MV-4-11 (cell line): ENCODE measurements at places on chromosomes 6 and 20.

DNA sequence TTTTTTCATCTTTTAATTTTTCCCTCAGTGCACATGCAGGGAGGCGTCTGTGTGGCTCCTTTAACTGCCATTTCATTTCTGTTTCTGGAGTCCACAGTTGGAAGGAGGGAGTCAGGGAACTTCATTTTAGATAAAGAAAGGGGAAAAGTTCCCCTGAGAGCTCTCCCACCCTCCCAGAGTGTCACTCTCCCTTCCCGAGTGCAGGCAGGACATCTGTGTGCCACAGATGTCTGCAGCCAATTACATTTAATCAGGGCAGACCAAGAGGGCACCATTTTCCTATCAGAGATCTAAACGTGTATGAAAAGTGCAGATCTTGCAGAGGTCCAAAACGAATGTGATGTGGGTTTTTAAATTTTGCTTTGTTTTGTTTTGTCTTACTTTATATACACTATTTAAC is 96.6 kb downstream of the PXDC1 start:
- no peak for DNase-seq

GRCh38 chr20:37565134-37565811 is 37.6 kb upstream of the BLCAP start:
- no peak for DNase-seq

DNA sequence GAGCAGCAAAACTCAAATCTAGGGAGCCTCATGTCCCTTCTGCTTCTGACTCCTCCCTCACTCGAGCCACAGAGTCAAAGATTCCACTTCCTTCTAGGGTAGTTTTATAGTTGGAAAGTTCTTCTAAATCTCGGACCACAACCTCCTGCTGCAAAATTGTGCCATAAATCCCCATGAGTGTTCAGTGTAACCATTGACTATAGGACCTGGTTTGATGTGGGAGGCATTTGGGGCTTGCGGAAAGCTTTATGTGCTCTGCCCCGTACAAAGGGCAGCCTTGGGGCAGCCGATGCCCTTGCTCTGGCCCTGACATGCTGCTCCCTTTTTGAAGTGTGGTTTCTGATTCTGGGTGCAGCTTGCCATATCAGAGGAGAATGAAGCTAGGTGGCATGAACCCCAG is 43.6 kb upstream of the IER3 start:
- DNase-seq, result peak; percentile 96

GRCh38 chr20:25496165-25496967 is 88.9 kb downstream of the GINS1 start:
- DNase-seq, result no peak

- DNase-seq, result peak; percentile 30
Observed at GRCh38 chr6:49409951-49410542, 53.0 kb downstream of the MMUT start.

DNA sequence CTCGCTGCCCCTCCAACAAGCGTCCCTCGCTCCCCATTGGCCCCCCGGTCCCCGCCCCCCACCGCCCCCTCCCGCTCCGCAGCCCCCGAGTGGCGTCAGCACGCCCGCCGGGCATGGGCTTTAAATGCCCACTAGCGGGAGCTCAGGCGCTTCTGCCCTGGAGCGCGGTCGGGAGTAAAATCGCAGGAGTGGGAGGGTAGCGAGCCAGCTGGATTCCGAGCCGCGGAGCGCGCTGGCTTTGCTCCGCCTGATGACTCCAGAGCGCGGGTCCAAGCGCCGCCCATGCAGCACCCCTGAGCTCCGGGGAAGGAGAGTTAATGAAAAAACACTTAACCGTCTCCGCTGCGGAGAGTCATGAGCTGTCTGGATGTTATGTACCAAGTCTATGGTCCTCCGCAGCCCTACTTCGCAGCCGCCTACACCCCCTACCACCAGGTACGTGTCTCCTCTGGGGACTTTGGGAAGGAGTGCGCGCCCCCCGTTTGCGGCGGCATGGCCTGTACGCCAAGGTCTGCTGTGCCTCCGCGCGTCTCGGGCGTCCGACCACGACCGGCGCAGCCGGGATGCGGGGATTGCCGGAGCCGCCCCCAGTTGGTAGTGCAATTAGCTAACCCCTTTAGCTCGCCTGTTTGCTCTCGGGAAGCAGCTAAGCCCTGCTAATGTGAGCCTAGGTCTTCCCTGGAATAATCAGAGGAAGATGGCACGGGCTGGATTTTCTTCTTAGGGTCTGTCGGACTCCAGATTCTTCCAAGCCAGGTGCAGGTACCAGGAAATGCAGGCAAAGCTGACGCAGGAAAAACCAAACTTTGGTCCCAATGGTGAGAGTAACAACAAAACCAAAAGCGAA is at the start of gene VGLL2:
VGLL2 (plus strand) TSS at position 149 of the 847 bp plus-strand sequence; CDS start at position 355, 206 bp downstream.
- DNase-seq, result no peak

GRCh38 chr6:36224918-36225461 is 28.4 kb downstream of the BRPF3 start:
- DNase-seq, result peak; percentile 21

DNA sequence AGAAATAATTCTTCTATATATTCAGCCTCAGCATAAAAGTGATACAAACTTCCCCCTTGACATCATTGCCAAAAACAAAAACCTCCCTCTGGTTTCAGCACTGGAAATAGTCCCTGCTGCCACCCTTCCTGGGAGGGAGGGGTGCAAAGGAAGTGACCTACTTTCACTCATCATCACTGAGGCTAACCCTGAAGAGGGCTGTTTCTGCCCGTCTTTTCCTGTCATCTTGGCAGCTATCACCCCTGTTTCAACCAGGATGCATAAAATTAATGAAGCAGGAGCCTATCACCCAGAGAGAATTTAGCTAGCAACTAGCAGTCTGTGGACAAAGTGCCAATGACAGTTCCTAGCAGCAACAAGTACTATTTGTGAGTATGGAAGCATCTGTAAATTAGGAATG is 397.8 kb downstream of the LAMA2 start:
- no peak for DNase-seq

GRCh38 chr20:64212755-64213154 is 42.8 kb upstream of the PCMTD2 start:
- no peak for DNase-seq

DNA sequence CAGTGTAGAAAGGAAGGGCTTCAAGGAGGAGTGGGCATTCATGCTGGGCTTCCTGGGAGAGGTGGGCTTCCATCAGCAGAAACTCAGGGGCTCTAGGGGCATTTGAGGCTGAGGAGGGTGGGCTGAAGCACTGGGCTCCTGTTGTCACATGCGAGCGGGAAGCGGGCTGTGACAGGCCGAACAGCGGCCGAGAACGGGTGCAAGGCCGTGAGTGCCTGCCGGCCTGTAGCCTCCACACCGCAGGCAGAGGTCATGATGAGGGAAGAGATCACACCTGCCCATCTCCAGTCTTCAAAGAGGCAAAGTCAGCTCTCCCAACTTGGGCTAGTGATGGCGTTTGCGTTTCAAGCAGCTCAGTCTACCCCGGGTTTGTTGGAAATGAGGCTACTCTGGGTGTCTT is 880 bp downstream of the TTLL2 start:
- no peak for DNase-seq

DNA sequence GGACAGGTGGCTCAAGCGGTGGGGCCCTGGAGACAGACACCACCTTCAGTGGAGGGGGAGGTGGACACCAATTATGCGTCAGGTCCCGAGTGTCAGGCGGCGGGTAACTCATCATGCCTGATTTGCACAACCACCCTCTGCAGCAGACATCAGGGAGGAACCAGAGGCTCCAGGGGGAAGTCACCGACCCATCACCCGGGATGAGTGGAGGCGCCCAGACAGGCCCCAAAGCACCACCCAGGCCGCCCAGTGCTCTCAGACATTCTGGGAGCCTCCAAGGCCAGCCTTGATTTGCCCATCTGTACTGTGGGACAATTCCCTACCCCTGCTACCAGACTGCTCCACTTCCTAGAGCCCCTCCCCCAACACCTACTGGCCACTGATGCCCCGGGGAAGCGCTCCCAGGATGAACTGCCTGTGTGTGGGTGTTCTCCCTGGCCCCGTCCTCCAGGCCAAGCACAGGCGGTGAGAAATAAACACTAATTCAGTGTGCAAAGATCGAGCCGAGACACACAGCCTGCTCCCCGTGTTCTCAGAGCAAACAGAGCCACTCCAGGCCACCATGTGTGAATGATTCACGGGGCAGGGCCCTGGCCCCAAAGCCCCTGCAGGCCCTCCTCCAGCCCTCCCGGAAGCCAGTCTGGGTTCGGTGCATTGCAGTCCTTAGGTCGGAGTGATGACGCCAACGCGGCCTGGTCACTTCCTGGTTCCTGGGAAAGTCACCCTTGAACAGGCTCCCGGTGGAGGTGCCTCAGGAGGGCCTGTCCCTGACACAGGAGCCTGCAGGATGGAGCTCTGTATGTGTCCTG is 107.2 kb downstream of the ASXL1 start:
- no peak for DNase-seq

DNA sequence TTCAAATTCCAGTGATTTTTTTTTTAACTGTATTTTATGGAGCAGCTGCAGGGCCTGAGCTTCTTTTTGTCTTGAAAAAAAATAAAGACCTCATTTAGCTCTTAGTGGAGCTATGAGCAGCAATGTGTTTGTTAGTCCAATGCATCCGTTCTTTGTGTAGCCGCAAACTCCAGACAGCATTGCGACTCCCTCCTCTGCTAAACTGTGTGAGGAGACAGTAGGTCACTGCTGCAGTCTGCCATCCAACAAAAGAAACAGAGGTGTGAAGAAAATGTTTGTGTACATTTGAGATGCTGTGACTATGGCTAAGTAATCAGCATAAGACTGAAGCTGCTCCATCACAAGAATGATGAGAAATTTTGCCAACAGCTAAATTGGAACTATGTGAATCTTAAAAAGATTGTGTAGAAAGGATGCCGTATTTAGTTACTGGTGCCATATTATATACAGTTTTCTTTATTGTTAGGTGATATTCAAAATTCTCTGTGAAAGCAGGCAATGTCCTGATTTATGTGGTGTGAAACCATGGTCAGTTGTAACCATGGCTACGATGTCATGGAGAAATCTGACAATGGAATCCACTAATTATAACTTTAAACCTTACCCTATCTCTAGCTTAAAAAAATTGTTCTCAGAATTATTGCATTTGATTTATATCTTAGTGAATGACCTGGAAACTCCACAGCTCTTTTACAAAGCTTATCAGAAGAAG is 428.8 kb upstream of the EPHA7 start:
- no peak for DNase-seq

- DNase-seq, result no peak
Observed at GRCh38 chr6:2806644-2807043, 35.0 kb downstream of the SERPINB1 start.

- no peak for DNase-seq
Observed at GRCh38 chr20:63017826-63018411, 11.2 kb upstream of the BHLHE23 start.

DNA sequence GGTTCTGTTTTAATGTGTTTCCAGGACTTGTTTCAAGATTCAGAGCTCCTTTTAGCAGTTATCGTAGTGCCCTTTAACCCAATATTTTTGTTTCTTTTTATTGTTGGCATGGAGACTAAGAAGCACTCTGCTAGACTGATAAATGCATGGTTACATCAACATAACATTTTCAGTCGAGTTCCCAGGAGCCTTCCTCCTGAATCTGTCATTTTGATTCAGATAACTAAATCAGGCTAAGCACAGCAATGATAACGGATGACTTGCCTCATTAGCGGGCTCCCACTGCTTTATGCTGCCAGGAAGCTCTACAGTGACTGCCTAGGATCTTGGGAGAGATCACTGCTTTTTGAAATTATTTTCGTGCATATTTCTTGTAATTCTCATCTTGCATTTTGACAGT is 772.8 kb upstream of the GJE1 start:
- no peak for DNase-seq

DNA sequence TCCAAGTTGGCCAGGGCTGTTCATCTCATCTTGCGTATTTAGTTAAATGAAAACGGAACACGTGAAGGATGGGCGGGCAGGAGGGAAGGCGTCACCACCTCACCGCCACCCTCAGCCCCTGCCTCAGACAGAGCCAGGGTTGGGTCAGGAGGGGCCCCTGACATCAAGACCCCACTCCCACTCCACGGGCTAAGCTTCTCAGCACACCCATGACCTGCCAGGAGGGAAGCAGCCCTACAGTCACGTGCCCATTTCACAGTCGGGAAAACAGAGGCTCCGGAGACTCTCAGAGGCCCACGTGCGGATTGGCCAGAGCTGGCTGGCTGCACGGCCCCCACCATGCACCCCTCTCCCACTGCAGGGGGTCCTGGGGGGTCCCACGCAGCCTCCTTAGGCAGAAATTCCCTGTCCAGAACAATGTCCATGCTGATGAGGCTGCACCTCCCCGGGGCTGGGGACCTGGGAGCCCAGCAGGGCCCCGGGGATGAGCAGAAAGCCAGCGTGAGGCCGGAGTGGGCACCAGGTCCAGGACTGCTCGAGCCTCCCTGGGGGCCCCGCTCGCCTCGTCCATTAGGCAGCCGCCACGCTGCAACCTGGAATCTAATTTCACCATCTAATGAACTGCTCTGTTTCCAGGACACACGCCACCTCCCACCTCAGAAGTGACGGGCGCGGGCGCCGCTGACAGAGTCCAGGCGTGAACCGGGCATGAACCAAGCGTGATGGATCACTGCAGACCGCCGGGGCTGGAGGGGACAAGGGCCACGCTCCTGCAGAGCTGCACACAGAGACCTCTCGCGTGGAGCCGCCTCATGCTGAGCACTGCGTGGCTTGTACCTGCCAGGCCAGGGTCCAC is 15.8 kb downstream of the KCNQ2 start:
- DNase-seq, result no peak

DNA sequence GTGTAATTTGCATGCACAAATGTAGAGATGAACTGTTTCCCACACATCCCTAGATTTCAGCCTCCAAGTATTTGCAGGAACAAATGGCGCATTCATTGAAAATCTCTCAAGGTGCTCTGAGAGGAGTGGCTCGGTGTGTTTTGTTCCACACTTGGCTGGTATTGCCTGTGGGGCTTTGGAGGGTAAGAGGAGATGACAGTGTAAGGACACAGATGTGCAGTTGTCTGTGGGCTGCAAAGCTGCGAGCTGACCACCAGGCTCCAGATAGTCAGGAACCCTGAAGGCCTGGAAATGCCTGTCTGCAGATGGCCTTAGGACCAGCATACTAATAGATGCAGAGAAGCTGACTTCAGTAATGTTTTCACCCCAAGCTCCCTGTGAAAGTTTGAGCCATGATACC is 57.7 kb upstream of the PBOV1 start:
- no peak for DNase-seq

- DNase-seq, result no peak
Observed at GRCh38 chr20:40286975-40287531, 402.0 kb downstream of the MAFB start.

GRCh38 chr6:133447924-133448323 is 206.8 kb downstream of the EYA4 start:
- DNase-seq, result no peak

DNA sequence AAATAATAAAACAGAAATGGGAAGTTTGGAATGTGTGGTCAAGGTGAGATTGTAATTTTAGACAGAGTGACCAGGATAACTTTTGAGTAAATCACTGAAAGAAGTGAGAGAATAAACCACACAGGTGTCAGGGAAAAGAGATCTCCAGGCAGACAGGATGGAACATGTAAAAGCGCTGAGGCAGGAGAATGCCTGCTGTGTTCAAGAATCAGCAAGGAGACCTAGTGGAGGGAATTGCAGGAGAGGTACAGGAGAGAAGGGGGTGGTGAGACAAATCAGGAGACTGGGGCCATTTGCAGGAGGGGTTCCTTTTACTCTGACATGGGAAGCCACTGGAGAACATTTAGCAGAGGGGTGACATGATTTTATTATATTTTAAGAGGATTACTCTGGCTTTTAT is 456.7 kb downstream of the NKAIN2 start:
- DNase-seq, result no peak

- no peak for DNase-seq
Observed at GRCh38 chr6:1003394-1004160, 308.3 kb upstream of the FOXQ1 start.
